T-cell (primary cell): ENCODE measurements at places on chromosomes 5 and 9. TPM values are rescaled to one million over a fixed set of nuclear protein-coding genes. Genes with fewer than 3 reads are reported as not detected.

The PCDHGB4 gene
- 0.29 TPM for total RNA-seq

DNA sequence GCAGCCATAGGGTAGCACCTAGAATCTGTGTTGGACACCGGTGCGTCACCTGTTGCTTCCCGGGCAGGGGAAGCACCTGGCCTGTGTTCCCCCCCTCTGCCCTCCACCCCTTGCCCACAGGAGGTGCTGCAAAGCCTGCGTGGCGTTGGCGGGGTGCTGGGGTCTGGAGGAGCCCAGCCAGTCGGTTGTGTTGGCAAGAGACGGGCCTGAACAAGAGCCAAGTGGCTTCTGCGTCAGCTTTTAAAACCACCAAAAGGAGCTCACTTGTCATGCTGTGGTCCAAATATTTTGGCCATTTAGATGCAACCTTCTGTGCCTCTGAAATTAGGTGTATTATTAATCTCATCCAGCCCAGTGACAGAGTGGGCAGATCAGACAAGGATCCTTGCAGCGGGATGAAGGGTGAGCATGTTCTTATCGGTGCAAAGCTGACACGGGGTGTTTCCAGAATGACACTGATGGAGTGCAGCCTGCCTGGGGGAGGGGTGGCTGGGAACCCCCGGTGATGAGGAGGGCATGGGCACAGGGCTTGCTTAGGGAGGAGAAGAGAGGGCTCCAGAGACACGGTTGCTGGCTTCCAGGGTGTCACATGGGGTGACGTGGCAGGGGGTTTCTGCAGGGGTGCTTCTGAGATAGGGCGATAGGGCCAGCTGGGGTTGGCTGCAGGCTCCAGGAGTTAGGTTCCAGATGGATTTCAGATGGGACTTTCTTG, 9.7 kb upstream of the RXRA start:
- DNase-seq = no peak

- DNase-seq = no peak
Measured at GRCh38 chr5:87069974-87070608, 197.6 kb upstream of the RASA1 start.

The IRGM gene
- total RNA-seq = 2.7 TPM

GRCh38 chr5:144468571-144468970, 297.9 kb downstream of the KCTD16 start:
- no peak for DNase-seq

The HTR4 gene
- not detected for total RNA-seq

- no peak for DNase-seq
Measured at GRCh38 chr9:108553111-108553635, 302.6 kb downstream of the ACTL7B start.

- no peak for DNase-seq
Measured at GRCh38 chr5:88886746-88887341, 3.9 kb upstream of the MEF2C start.

- no peak for DNase-seq
Measured at GRCh38 chr9:127520941-127521918, 69.9 kb downstream of the LRSAM1 start.

- no peak for DNase-seq
Measured at GRCh38 chr5:170631466-170632195, 127.8 kb downstream of the KCNIP1 start.

GRCh38 chr5:43161244-43161643, 30.8 kb upstream of the NIM1K start:
- DNase-seq = no peak
